Esophagus squamous epithelium (tissue), 5 donors: ENCODE measurements at places on chromosomes 5 and 9.

- no peak for DNase-seq
Observed at GRCh38 chr5:137727623-137728022, 8.3 kb downstream of the KLHL3 start.

DNA sequence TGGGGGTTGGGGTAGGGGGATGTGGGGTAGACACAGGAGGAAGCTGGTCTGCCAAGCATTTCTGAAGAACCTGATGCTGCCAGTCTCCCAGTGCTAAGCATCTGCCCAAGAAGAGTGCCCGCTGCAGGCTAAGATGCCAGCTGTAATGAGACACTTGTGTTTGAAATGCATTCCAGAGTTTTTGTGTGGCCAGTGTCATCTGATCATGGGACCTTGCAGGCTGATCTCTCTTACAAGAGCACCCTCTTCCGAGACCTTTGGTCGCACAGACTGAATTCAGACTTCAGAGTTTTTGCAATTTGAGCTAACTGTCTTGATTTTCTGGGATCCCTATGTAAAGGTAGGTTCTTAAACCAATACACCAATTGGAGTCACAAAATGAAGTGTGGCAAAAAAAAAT lies 58.1 kb downstream of the DENND1A start:
- no peak for DNase-seq

DNA sequence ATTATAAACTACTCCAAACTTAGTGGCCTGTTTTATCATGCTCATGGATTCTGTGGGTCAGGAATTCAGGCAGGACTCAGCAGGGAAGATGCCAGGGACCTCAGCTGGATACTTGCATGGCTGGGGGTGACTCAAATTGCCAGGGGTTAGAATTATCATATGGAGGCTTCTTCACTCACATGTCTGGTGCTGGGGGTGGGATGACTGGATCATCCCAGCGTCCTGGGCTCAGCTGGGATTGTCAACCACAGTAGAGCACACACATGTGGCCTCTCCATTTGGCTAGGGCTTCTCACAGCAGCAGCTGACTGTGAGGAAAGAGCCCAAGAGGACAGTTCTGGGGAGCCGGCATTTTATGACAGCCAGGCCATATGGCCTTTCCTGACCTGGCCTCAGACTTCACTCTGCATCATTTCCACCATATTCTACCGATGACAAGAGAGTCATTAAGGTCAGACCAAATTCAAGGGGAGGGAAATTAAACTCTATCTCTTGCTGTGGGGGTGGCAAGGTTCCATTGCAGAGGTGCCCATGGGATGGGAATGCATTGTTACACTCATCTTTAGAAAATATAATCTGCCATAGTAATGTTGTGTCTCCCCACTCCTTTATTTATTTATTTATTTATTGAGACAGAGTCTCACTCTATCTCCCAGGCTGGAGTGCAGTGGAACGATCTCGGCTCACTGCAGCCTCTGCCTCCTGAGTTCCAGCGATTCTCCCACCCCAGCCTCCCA lies 5.2 kb upstream of the GRK6 start:
- no peak for DNase-seq

DNA sequence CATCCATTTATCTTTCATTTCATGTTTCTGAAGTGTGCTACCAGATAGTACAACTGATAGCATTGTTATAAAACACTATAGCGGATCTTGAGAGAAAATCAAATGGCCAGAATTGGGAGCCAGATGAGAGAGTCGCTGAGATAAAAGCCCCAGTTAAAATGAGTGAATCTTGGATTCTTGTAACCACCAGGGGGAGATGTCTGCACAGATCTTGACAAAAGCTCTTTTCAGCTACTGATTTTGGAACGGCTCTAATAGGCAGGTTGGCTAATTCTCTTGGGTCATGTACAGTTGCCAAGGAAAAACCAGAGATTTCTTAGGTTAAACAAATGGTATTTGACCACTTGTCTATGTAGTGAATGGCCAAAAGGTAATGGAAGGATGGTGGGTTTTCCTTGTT lies 21.7 kb downstream of the F2RL2 start:
- DNase-seq, result no peak

DNA sequence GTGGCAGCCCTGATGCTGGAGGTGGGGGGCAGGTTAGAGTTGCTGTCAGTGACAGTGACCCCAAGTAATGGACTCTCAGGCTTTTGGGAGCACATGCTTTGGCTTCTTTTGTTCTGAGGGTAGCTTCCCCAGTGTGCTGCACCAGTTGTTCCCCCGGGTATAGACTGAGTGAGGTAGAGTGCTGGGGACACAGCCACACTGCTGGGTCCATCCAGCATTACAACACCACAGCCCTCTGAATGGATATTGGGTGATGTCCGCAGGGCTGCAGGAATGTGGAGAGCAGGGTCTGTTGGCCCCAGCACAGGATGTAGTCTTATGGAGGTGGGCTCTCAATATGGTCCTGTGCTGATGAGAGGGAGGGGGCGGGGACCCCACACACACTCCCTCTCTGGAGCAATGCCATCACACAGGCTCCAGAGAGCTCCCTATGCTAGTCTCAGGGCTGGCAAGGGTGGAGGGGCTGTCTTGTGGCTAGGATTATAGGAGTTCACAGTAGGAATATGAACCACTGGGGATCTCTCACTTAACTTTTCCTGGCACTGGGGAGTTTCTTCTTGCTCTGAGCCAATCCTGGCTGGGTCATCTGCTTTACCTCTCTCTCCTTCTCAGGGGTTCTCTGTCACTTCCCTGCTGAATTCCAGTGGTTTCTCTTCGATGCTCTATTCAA lies 20.7 kb downstream of the OSMR start:
- no peak for DNase-seq

DNA sequence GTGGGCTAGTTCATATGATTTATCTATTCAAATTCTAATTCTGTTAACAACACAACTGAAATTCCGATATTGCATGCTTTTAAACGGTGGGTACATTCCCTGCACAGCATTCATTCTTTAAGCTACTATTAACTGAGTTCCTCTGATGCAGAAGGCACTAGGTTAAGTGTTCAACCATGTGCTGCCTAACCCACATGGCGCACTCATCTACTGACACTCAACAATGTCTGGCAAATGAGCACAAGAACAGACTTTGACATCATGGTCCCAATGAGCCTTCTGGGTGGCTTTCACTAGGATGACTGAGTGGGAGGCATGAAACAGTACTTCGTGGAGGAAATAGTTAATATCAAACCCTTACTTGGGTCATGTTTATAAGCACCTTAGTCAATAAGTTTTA lies 10.2 kb downstream of the NREP start:
- no peak for DNase-seq

DNA sequence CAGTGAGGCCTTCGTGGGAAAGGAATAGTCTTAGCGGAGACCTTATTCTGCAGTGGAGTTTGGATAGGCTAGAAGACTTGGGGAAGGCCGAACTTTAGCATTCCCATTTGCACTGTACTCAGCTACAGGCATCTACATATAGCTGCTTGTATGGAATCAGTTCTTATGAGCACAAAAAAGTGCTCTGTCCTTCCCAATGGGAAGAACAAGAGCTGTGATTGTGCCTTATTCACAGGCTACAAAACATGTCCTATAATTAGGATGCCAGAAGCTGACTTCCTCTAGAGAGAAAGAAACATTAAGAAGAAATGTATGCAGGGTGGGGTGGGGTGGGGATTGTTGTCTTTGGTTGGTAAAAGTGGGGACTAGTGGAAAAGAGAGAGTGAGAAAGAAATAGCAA lies 154.7 kb downstream of the ATP10B start:
- DNase-seq, result no peak

DNA sequence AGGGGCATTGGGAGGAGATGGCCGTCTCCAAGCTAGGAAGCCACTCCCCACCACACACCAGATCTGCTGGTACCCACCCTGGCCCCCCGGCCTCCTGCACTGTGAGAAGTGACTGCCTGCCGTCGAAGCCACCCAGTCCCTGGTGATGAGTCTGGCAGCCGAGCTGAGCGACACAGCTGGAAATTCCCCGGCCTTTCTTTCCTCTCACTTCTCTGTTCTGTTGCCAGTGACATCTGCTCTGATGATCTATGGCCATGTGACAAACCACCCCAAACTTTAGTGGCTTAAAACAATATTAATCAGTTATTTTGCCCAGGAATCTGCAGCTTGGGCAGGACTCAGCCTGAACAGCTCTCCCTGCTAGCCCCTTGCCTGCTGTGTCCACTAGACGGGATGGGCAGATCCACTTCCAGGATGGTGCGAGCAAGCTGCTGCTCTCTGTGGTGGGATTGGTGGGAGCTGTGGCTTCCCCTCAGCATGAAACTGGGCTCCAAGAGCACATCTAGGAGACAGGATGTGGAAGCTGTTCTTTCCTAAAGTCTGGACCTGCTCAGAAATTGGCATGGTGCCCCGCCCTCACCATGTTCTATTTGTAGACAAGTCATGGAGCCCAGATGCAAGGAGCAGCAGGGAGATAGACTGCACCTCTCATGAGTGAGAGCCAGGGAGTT lies 211.2 kb downstream of the GADD45G start:
- DNase-seq, result no peak

DNA sequence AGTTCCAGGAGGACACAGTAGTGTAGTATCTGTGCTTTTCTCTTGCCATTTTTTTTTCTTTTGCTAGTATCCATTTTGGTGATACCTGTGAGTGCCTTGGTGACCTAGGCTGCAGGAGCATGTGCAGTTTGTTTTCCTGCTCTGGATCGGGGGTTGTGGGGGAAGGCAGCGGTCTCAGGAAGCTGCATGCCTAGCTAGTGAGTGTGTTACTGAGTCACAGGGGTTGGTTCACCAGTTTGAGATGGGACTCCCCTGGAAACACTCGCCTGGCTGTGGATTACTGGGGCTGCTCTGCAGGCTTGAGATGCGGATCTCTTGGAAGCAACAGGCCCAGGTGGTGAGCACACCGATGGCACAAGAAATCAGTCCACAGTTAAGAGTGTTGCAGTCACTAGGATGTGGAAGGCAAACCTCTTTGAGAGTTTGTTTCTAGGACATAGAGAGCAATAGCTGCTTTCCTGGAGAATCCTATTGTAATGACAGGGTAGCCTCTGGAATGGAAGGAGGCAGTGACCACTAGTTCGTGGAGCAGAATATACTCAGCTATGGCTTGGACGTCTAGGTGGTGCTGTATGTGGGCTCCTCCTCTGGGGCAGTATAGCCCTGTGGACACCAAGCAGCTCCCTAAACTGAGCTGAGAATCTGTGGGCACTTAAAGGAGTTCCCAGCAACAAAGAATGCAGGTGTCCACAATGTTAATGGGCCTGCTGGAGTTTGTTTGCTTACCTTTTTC lies 20.0 kb upstream of the SPATA31E1 start:
- no peak for DNase-seq

- DNase-seq, result no peak
Observed at GRCh38 chr9:84501587-84501986, 161.0 kb upstream of the SLC28A3 start.
